ENCODE measurements at places on chromosomes 7 and 10. TPM values are rescaled to one million over a fixed set of nuclear protein-coding genes. Genes with fewer than 3 reads are reported as not detected.
A peak's percentile ranks its signal among the peaks of the same experiment; 100 is the strongest.

The ASB4 gene
- total RNA-seq: 0.12 TPM

The TMEM229A gene
- not detected for total RNA-seq

The DNAAF5 gene
- total RNA-seq: 41.3 TPM

The ELN gene
- total RNA-seq: 0.59 TPM

The TMEM270 gene
- not detected for total RNA-seq

The DRGX gene
- total RNA-seq: not detected

The SYCE1 gene
- not detected for total RNA-seq

The AGFG2 gene
- 7.2 TPM for total RNA-seq

The GPC2 gene
- 2.5 TPM for total RNA-seq

The CCDC186 gene
- 10.0 TPM for total RNA-seq

The GDF2 gene
- total RNA-seq: not detected

The SLC13A1 gene
- total RNA-seq: not detected

The PLEKHS1 gene
- total RNA-seq: 0.84 TPM

The GPR15LG gene
- not detected for total RNA-seq

The MALRD1 gene
- total RNA-seq: not detected

The YKT6 gene
- total RNA-seq: 143 TPM

- peak; percentile 40 for DNase-seq
Measured at GRCh38 chr10:82827901-82828300, 952.9 kb downstream of the NRG3 start.

DNA sequence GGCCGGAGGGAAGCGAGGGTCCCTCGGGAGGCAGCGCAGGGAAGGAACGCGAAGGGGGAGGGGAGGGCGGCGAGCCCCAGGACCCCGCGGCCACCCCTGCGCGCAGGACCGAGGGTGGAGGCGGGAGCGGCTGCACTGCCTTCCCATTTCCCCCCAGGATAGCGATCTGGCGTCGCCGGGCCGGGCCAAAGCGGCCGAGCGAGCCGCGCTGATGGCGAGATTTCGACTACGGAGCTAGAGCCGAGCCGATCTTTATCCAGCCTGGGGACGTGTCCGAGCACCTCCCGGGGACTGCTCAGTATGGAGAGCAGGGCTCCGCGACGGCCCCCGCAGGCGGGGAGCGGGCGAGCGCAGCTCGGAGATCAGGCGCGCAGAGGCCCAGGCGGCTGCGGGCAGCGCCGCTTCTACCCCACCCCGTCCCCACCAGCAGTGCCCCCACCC, 590 bp upstream of the CRTAC1 start:
- DNase-seq: no peak

GRCh38 chr7:128236924-128237586, 4.0 kb upstream of the LEP start:
- DNase-seq: peak; percentile 96

DNA sequence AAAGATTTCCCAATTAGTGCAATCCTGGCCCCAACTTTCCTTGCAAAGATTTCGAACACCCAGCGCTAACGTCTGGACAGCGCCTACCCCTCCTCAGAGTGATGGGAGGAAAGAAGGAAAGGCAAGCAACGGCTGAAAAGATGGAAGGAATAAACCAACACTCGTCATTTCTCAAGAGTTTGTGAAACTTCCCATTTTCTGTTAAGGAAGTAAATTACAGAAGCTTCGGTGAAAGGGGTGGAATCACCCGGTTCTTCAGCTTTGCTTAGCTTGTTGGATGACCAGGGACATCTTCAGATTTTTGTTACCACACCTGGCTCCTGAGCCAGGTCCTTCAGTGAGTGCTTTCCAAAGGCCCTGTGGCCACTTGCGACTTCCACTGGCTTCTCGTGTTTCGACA, 313.1 kb downstream of the SKIDA1 start:
- DNase-seq: no peak

DNA sequence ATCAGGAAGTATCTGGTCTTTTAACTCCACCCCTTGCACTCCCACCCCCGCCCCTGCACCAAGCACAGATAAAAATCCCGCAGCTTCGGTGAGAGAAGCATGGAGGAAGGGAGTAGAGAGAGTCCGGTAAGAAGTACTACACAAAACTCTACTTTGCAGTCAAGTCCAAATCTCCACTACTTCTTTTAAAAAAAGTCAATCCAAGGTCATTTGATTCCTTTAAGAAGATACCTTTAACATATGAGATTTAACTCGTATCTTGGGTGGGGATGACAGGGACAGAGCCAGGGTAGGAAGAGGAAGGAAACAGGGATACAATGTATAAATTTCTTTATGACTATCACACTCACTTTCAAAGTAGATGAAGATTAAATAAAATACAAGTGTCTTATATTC, 132.1 kb downstream of the NRBF2 start:
- DNase-seq: peak; percentile 54

- no peak for DNase-seq
Measured at GRCh38 chr10:132648851-132649528, 111.4 kb downstream of the INPP5A start.

DNA sequence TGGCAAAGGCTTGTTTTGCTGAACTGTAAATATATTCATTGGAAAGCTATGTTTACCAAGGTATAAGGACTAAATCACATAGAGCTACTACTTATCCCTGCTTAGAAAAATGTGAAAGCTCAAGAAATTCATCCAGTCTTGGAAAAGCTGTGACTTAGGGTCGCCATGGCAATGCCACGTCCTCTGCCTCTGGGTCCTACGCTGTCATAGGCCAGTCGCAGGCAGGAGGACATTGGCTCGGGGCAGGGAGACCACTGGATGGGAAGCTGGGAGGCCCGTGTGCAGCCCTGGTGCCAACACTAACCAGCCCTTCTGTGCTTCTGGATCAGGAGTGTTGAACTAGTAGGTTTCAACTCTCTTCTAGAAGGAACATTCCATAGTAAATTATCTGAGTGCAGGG, 67.3 kb upstream of the PDZD8 start:
- peak; percentile 23 for DNase-seq

GRCh38 chr7:77822269-77822668, 23.7 kb downstream of the PHTF2 start:
- DNase-seq: no peak

GRCh38 chr10:78332012-78332411, 298.3 kb downstream of the RPS24 start:
- peak; percentile 55 for DNase-seq

DNA sequence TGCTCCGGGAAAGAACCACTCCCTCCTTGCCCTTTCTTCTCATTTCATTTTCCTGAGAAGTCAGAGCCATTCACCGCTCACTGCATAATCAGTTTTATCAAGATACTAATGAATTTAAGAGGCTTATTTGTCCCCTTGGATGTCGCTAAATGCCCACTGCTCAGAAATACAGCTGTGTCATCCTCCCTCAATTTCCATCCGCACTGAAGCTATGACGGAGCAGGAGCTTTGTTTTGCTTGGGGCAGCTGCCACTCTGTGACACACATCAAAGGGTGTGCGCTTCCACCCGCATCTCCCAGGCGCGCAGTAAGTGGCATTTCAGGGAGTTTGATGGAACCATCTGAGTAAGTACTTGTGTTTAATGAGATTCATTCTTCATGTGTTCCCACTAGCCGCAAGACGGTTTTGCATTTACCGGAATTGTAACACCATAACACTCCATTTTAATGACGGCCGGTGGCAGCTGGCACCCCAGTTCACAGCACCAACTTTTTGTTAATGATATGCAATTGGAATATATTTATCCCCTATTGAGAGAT, 103.8 kb upstream of the PARD3 start:
- DNase-seq: peak; percentile 30

GRCh38 chr10:78170026-78170475, 136.4 kb downstream of the RPS24 start:
- peak; percentile 9 for DNase-seq

DNA sequence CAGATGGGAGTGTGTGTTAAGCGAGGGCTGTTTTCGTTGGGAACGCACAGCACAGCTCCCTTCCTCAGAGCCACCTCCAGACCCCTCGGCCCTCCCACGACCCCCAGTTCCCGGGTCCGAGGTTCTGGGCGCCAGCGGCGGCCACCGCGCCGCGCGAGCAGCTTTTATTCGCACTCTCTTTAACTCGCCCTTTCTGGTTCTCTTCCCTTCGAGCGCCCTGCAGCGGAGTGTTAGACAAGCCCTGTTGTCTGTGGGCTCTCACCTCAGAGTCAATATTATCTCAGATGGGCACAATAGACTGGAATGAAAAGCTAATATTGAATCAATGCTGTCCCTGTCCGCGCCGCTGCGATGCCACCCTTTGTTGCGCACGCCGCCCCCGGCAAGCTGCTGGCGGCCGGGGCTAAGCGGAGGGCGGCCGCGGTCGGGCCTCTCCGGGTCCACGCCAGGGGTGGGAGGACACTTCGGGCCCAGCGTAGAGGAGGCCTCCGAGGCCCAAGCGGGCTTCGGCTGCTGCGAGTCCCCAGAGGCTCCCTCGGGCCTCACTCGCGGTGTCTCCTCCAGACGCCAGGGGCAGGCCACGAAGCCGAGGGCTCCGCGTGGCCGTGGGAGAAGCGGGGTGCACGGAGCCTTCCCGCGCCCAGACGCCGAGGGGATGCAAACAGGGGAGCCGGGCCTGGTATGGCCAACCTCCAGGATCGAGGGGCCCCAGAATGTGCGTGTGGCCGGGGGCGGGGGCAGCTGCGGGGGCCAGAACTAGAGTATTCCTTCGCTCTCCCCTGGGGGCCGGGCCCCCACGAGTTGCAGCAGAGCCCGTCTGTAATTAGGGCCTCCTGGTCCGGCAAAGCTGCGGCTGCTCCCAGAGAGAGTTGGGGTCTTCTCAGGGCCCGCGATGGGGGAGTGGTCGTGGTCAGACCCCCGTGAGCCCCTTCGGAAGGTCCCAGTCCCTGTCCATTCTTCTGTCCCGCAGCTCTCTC, 7.9 kb upstream of the EMX2 start:
- no peak for DNase-seq

DNA sequence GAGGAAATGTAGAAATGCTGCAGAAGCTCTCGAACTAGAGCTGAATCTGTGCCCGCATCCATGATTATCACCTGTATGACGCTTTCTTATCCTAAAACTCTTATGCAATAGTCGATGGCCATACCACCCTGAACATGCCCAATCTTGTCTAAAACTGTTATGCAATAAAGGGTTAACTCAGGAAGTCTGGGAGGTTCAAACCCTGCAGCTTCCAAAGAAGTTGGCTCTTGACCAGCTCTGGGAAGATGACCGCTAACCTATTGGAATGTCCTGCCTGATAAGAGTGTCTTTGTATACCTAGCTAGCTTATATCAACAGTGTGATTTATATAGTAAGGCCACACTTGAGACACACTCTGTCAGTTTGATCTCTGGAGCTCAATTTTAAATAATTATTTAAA, 3.4 kb upstream of the C10orf88 start:
- no peak for DNase-seq

DNA sequence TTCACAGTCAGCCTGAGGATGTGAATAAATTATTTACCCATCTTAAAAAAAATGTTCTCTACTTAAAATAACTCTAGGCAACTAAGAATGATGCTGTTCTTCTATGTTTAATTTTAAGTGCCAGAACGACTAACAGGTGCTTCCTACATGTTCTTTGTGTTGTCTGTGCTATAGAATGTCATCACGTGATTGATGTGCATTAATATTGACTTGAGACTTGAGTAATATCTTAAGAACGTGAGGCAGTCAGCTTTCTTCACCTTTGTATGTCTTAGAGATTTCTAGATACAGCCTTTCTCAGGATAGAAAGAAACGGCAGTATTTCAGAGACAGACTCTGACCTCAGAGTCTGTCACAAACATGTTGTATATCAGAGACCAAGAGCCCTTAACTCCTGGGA, 274.6 kb downstream of the KCND2 start:
- DNase-seq: no peak

DNA sequence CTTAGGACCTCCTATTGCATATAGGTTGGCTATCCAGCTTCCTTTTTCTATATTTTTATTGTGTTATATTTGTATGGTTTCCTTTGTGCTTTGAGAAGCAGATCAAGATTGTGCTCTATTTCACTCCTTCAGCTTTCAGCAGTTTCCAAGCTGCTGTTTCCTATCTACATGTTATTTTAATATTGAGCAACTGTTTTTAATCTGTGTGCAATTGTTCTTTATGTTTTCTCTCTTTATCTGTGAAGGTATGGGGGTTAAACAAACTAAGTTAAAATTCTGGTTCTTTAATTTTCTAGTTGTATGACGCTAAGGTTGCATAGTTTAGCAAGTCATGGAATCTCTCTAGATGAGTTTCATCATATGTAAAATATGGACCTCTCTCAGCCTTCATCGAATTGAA, 251.0 kb downstream of the GPR158 start:
- DNase-seq: no peak

- DNase-seq: no peak
Measured at GRCh38 chr10:72275351-72276012, 1.8 kb downstream of the DDIT4 start.

- no peak for DNase-seq
Measured at GRCh38 chr10:3090388-3090787, 23.0 kb downstream of the PFKP start.

DNA sequence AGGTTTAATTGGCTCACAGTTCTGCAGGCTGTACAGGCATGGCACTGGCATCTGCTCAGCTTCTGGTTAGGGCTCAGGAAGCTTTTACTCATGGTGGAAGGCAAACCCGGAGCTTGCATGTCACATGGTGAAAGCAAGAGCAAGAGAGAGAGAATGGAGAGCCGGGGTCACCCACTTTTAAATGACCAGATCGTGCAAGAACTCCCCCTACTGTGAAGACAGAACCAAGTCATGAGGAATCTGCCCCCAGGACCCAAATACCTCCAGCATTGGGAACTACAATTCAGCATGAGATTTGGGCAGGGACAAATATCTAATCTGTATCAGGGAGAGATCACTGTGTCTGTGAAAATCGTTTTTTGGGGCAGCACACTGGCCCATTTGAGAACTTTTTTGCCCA, 110.0 kb upstream of the MYO3A start:
- no peak for DNase-seq

GRCh38 chr10:97224483-97225435, 39.0 kb upstream of the SLIT1 start:
- DNase-seq: no peak

DNA sequence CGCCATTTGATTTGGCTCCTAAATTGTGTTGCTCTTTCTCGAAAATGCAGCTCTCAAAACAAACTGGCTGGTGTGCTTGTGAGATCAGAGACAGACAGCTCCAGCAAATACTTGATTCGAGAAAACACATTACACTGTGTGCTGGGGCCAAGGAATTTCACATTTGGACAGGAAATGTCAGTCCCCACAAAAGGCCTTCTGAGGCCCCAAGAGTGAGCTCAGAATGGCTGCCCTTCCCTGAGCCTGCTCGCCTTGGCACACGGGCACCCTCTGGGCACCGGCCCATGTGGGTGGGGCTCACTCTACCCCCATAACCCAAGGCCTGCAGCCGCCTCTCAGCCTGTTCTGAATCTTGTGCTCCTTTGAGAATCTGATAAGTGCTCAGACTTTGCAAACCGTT, 13.9 kb upstream of the HSPA12A start:
- DNase-seq: no peak

DNA sequence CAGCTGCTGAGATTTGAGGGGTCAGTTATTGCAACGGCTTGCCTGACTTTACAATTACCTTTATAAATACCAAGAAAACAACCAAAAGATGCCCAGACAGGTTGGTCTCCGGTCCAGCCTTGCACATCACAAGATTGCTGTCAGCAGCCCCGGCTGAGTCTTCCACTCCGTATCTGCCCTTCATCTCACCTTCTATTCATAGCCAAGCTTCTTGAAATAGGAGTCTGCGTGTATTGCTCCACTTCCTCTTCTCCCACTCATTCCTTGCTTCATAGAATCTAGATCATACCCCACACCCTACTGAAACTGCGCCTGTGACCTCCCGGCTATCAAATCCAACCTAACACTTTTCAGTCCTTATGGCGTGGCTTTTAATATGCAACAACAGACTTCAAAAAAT, 31.1 kb upstream of the USP6NL start:
- no peak for DNase-seq

- DNase-seq: no peak
Measured at GRCh38 chr7:44802418-44803025, 6.0 kb downstream of the PPIA start.

Data from RPMI7951 (cell line).